ENCODE measurements at places on chromosomes 6 and 20.
A peak's percentile ranks its signal among the peaks of the same experiment; 100 is the strongest.

DNA sequence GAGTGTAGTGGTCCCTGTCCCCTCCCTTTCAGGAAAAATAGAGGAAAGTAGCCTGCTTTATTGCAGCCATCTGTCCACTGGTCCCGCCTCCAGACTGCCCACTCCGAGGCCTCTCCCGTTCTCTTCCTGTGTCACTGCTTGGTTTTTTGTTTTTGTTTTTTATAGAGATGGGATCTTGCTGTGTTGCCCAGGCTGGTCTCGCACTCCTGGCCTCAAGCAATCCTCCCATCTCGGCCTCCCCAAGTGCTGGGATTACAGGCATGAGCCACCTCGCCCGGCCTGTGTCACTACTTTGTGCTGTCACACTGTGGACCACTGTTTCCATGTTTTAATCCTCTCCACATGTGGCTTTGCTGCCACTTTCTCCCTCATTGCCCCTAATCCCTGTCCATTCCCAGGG is 71.2 kb downstream of the ZBTB2 start:
- no peak for DNase-seq

- DNase-seq, result no peak
Observed at GRCh38 chr6:88532241-88532860, 366.2 kb upstream of the CNR1 start.

GRCh38 chr20:24459733-24460132 is 9.7 kb upstream of the SYNDIG1 start:
- no peak for DNase-seq

DNA sequence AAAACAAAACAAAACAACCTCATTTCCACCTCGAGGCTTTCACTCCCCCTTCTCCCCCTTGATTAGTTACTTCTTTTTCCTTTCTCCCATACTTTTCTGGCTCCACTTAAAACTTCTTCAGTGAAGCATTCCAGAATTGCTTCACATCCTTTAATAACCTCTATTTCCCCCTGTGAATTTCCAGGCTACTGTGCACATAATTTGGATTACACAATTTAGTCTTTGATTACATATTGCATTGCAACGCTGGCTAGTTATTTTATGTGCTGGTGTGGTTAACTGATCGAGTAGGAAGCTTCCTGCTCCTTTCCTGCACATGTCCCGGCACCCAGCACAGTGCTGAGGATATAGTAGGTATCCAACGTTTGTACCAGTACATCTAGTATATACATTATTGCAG is 28.1 kb upstream of the EEF1E1 start:
- DNase-seq, result no peak

DNA sequence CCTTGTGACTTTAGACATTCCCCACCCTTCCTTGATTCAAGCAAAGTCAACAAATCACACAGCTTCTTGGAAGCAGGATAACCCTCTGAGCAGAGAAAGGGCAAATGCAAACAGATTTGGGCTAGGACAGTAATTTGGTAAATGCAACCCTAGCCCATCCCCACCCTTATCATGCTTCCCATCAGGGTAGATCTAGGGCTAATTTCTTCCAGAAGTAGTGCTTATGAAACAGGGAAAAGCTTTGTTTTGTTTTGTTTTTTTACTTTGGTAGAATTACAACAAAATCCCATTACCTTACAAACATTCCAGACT is 525.1 kb upstream of the NOX3 start:
- no peak for DNase-seq

- DNase-seq, result peak; percentile 67
Observed at GRCh38 chr6:11779329-11780096, 910 bp upstream of the ADTRP start.

DNA sequence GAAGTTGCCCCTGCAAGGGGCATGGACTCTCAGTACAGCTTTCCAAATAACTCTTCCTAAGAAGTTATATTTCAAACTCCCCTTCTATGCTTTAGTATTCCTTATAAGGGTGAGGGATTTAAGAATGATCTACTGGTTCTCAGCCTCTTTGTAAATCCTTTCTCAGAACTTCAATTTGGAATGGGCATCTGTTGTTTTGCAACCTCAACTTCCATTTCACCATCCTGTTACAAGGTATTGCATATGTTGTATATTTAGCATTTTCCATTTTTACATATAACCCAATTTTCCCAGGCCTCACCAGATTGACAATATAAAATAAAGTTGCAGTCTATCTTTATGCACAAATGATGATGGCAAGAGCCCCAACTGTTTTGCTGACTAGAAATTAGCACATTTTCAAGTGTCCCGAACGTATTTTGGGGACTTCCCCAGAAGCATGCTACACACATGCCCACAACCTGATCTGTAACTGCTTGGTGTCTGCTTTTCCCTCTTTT is 154.9 kb upstream of the CARMIL1 start:
- no peak for DNase-seq

GRCh38 chr6:51614725-51615124 is 472.7 kb downstream of the PKHD1 start:
- DNase-seq, result no peak

DNA sequence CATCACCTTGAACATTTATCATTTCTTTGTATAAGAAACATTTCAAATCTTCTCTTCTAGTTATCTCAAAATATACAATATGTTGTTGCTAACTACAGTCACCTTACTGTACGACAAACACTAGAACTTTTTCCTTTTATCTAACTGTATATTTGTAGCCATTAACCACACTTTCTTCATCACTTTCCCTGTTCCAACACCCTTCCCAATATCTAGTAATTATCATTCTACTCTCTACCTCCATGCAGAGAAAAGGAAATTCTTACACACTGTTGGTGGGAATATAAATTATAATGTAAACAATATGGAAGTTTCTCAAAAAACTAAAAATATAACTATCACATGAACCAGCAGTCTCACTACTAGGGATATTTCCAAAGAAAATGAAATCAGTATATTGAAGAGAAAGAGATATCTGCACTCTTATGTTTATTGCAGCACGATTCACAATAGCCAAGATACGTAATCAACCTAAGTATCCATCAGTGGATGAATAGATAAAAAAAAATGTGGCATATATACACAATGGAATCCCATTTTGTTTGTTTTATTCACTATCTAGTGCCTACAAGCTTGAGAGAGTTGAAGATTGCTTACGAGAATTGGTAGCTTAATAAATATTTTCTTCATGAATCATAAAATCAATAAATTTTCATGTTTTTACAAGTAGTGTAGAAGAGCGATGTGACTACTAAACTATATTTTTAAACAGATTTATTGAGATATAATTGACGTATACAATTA is 2.4 kb downstream of the RHAG start:
- no peak for DNase-seq

DNA sequence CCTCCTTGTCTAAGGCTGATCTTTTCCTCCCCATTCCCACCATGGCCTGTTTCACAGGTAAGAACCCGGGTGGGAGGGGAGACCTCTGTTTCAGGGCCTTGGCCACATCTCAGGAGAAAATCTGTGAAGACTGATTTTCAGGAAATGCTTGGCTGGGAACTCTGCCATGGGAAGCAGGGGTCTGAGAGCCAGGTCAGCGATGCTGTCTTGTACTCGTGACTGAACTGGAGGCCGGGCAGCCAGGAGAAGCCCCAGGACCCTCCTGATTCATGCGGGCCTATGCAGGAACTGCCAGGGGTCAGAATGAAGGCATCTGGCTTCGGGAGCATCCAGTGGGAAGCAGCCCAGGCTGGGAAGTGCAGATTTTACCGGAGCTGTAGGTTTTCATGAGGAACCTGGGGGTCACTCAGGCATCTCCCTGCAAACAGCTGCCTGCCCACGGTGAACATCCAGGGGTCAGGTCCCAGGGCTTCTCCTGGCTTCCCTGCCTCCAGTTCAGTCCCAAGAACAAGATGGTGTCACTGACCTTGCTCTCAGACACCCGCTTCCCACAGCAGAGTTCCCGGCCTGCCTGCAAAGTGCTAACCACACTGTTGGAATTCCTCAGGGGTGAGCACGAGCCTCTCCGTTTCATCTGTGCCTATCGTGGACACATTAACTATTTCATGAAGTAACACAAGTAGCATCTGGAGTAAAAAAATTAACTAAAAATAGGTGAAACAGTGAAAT is 90.2 kb upstream of the SULF2 start:
- no peak for DNase-seq

DNA sequence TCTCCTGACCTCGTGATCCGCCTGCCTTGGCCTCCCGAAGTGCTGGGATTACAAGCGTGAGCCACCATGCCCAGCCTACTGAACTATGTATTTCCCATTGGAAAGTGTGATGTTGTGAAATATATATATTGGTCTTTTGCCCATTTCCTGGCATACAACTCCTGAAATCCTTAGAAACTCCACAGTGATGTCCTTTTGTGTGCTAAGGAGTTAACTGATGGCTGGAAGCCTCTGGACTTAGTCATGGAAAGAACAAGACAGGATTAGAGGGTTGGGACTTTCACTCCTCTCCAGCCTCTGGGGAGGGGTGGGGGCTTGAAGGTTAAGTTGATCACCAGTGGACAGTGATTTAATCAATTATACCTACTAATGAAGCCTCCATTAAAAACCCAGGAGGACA is 7.1 kb downstream of the PANK2 start:
- no peak for DNase-seq

DNA sequence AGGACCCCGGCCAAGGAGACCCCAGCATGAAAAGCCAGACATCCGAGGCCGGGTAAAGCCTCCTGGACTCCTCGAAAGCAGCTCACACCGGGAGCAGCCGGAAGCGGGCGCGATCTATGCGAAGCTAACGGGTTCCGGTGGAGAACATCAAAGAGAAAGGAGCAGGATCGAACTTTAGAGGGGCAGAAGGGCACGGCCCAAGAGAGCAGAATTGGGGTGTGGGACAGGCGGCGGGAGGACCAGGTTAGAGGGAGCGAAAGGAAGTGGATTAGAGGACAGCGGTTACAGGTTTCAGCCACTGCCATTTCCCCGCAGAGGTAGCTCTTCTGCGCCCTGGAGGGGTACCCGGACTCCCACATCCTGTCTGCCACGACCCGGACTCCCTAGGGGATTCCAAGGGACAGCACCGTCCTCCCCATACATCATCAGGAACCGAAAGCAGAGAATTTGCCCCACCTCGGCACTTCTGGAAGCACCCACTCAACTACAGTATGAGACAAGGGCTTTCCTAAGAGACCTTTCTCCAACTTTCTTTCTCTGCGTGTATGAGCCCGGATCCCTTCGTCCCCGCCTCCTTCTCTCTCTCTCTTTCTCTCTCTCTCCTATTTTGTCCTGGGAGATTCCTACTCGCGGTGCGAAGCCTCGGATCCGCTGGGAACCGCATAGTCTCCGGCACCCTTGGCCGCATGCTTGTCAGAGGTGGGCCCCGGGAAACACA is 507 bp upstream of the VGLL2 start:
- no peak for DNase-seq

DNA sequence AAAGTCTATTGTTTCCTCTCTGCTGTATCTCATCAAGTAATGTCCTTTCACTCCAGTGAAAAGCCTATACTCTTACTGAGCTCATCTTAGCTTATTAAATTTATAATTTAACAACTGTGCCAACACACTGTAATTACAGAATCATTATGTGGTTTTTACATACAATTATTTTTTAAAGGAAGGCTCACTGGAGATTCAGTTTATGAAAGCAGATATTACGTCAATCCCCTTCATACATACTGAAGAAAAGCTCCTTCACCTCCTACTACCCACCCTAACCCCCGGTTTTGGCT is 28.1 kb downstream of the ARHGAP18 start:
- no peak for DNase-seq

GRCh38 chr20:59636766-59637370 is 32.5 kb downstream of the PHACTR3 start:
- no peak for DNase-seq

GRCh38 chr6:125596020-125596419 is 153.4 kb upstream of the HEY2 start:
- no peak for DNase-seq

DNA sequence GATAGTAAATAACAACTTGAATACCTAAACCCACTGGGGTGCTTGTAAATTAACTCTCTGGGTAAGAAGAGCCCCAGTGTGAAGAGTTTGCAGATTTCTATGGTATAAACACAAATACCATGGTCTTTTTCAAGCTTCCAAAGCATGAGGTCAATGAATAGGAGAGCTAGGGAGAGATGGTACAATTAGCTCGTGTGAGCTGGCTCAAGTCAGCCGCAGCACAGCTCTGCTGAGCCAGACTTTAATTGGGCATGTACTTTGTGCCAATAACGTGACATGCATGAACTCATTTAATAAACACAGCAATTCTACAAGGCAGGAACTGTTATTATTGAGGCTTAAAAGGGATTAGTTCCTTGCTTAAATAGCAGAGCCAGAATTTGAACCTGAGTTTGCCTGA is 684.2 kb downstream of the KIF16B start:
- DNase-seq, result no peak

- DNase-seq, result peak; percentile 72
Observed at GRCh38 chr20:47150403-47151152, 205.9 kb downstream of the ZMYND8 start.

- DNase-seq, result no peak
Observed at GRCh38 chr6:72669324-72669723, 47.5 kb downstream of the KCNQ5 start.

- DNase-seq, result no peak
Observed at GRCh38 chr6:35128496-35128895, 12.6 kb downstream of the TCP11 start.

- no peak for DNase-seq
Observed at GRCh38 chr6:39508515-39508914, 186.0 kb upstream of the KCNK16 start.

DNA sequence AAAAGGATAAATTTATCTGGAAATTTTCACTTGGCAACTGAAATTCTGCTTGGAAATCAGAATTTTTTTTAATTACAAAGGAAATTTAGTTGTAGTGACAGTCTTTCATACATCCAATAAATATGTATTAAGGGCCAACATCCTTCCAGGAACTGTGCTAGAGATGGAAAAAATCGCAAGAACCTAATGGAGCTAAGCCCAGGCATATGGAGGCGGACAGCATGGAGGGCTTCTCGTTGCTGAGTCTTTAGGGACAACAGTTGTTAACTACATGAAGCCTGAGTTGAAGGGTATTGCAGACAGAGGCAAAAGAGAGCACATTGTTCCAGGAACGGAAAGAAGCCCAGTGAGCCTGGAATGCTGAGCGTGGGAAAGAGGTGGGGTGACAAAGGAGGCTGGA is 208.9 kb downstream of the IBTK start:
- DNase-seq, result no peak

GRCh38 chr6:22067122-22067521 is 229.7 kb downstream of the PRL start:
- DNase-seq, result no peak

DNA sequence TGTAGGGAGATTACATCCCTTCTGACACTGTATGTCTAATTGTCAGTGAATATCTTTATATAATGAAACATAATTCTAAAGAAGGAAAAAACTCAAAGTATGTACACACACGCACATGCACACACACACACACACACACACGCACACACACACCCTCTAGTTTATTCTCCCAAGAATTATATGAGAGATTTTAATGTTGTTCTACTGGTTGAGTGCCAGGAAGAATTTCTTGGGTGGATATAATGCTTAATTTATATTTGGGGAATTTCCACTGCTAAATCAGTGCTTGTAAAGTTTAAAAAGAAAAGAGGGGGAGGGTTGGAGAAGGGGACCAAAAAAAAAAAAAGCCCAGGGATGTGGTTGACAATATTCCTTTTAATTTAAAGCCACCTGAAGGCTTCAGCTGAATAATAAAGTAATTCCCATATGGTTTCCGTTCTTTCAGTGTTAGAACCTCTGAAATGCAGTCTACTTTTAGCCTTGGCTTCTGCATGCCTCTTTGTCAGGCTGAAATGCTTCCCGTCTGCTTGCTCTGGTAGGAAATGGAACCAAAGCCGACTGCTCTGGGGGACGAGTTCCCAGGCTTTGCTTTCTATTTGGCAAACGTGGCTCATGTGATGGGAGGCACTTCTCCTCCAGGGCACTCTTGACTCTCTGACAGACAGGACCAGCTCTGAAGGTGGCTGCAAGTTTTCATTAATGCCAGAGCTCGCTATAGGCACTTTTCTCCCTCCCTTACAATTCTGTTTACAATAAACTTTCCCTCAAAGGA is 225.4 kb downstream of the PRL start:
- DNase-seq, result no peak
